ENCODE measurements at places on chromosomes 6 and 20.
A peak's percentile ranks its signal among the peaks of the same experiment; 100 is the strongest.

- DNase-seq = no peak
Measured at GRCh38 chr6:11277275-11278206, 45.1 kb upstream of the NEDD9 start.

DNA sequence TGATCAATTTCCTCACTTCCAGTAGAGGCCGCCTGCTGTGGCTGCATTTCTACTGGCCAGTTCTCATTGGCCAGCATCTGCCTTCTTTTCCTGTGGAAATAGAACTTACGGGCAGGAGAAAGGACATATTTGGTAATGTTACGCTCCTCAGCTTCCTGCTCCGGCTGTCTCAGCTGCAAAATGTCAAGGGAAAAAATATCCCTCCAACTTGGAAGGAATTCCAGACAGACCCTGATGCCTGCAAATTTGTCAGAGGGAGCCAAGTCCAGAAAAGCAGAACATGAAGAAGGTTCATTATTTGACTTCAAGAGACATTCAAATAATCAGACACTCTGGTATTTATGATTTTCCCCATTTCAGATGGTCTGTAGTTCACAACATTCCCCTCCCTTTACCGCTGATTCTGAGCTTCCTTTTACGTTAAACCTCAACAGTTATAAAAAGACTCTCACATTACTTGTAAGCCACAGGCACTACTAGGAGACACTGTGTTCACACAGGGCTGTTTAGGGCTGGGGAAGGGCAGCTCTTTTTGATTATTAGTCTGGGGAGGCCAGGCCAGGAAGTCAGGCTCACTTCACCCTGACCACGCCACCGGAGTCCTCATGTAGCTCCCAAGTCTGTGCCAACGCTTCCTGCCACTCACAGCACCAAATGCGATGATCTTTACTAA lies 179.6 kb upstream of the CCN2 start:
- no peak for DNase-seq

DNA sequence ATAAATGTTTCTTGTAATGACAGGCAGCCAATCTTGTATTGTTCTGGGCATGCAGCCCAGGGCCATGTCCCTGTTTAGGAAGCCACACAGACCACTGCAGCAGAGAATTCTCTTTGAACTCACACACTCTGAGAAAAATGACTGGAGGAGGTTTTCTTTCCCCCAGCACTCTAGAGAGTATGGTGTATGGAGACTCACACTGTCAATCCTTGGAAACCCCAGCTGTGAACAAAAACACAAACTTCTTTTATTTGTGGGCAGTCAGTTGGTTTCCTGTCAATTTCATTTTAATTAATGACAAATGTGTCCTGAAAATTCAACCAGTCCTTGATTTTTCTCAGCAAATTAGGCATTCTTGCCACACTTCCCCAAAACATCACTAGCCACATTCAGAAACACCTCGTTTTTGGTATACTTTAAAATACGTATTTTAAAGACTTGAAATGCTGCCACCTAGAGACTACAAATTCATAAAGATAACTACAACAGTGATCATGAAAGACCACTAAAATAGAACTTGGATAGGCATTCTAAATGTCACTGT lies 52.9 kb upstream of the UFL1 start:
- no peak for DNase-seq

GRCh38 chr6:37130704-37131103 lies 39.2 kb upstream of the PIM1 start:
- DNase-seq = no peak

- no peak for DNase-seq
Measured at GRCh38 chr6:5606546-5606945, 345.2 kb downstream of the FARS2 start.

DNA sequence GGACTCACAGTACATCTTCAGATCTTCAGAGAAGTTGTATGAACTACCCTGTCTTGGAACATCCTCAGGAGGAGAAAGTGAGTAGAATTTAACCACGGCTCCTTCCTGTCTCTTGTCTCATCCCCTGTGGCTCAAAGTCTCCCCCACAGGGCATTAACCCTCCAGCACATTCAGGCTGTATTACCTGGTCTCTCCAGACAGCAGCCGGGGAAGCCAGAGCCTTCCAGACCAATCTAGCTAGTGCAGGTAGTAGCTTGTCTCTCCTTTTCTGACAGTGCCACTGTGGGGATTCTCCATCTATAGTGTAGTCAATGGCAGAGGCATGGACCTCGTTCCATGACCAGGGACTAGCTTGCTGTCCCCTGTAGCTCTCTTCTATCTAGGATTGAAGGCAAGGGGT lies 16.9 kb upstream of the ELMO2 start:
- no peak for DNase-seq

- no peak for DNase-seq
Measured at GRCh38 chr20:32751702-32752457, 8.6 kb upstream of the COMMD7 start.

GRCh38 chr20:18041462-18041861 lies 16.3 kb downstream of the OVOL2 start:
- DNase-seq = no peak

GRCh38 chr6:36724514-36725390 lies 27.1 kb downstream of the RAB44 start:
- peak; percentile 37 for DNase-seq

DNA sequence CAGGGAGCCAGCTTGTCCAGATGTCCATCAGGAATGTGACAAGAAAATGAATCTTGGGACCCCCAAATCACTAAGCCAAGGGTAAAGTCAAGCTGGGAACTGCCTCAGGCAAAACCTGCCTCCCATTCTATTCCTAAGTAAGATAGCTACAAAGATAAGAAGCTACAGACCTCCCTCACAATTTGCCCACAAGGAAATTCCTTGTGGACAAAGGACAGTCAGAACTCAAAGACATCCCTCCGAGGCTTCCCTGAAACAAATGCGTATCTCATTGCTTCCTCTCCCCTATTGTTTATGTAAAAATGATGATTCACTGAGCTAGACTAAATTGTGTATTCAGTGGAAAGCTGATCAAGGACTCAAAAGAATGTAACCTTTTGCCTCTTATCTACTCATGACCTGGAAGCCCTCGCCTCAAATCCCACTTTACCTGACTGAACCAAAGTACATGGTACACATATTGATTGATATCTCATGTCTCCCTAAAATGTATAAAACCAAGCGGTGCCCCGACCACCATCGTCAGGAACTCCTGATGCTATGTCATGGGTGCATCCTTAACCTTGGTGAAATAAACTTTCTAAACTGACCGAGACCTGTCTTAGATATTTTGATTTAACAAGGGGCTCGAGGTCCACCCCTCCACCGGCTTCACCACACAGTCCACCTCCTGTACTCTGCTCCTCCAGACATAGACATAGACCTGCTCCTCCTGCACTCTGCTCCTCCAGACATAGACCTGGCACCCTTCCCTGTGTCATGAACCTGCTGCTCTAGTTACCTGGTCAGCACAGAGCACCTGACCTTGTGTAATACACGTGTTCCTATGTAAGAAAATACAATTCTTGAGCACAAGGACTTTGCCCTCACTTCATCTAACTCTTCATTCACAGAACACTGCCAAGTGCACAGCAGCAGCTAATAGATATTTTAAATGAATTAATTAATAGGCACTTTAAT lies 81.4 kb downstream of the WDR27 start:
- DNase-seq = no peak

DNA sequence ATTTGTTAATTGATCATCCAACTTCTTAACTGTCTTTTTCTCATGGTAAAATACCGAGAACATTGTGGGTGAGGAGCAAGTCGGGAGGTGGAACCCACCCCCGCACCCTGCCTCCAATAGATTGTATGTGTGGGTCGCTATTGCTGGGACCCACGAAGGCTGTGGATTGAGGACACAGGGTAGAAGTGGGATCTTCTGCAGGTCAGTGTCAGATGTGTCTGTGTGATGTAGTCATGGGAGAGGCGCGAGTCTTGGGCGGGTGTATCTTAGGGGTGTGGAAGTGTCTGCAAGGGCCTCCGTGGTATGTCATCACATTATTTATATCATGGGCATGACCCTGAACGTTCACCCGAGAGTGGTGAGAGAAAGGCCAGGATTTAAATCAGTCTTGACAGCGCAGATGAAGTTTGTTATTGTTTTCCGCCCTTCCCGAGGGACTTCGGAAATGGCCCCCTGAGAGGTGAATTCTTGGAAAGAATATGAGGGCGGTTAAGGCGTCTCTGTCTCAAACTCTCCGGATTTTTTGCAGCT lies 472 bp upstream of the PAQR8 start:
- DNase-seq = peak; percentile 15

DNA sequence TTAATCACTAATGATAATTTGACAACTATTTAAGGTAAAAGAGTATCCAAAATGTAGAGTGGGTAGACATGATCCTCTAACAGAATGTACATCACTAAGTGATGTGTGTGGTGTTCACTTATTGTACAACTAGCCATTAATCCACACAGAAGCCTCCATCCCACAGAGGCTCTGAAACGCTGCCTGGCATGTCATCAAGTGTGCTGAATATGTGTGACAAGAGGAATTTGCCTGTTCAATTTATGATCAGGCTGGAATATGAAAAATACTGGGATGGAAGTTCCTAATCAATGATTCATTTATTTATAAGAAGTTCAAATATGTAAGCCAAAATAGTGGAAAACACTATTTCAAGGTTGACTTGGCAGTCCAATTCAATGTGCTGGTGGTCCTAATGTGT lies 72.4 kb downstream of the BACH2 start:
- DNase-seq = no peak

GRCh38 chr20:10940941-10941340 lies 267.1 kb upstream of the JAG1 start:
- DNase-seq = no peak

DNA sequence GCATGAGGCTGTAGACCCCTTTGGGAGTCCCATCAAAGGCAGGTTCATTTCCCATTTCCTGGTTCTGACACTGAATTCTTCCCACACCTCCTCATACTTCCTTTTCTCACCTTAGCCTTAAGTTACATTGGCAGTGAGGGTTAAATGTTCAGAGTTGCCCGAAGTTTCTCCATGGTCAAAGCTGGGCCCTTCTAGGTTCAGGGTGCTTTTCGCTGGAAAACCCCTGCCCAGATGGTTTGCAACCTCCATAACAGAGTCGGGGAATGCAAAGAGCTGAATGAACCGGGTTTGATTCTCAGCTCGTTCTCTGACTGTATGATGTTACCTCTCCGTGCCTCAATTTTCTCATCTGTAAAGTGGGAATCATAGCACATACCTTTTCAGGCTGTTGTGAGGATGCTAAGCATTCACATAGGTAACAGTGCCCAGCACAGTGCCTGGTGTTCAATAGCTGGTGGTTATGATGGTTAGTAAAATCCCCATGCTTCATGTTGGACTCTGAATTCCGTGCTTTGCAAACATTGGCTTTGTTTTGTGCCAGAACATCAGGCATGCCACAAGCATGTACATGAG lies 149.8 kb downstream of the NFATC2 start:
- DNase-seq = no peak

Measured in activated naive CD4-positive, alpha-beta T cell treated with anti-CD3 and anti-CD28 coated beads, Interleukin-2, amount 50 U/mL, for 16 hours (primary cell).